ENCODE measurements at places on chromosomes 4 and X. TPM values are rescaled to one million over a fixed set of nuclear protein-coding genes. Genes with fewer than 3 reads are reported as not detected.

GRCh38 chr4:14345356-14345775 is 656.9 kb upstream of the CPEB2 start:
- DNase-seq = no peak

GRCh38 chr4:79298484-79298883 is 27.4 kb downstream of the NAA11 start:
- peak; percentile 10 for DNase-seq

The CYSLTR1 gene
- total RNA-seq = 7.0 TPM

The TMPRSS11B gene
- not detected for total RNA-seq

Data from upper lobe of left lung (tissue), 6 donors.